ENCODE measurements at places on chromosomes 5 and 9.

GRCh38 chr5:128695791-128696530 is 157.9 kb upstream of the FBN2 start:
- no peak for DNase-seq

DNA sequence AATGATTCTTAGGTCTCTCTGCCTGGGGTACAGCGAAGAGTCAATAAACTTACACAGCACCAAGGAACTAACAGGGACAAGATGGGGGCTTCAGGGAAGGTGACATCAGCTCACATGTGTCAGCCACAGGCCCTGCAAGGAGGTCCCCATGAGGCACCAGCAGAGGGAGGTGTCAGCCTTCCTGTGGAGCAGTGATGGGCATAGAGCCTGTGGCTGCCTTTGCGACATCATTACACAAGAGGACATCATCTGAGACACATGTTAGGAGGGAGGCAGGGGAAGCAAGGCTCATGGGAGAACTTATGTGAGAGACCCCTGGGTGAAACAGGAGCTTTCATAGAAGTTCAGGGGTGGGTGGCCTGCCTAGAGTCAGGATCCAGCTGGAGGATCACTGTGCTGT is 389.6 kb downstream of the SEMA5A start:
- DNase-seq, result peak; percentile 22

- no peak for DNase-seq
Measured at GRCh38 chr9:88391236-88391635, 3.0 kb downstream of the SPIN1 start.

- no peak for DNase-seq
Measured at GRCh38 chr5:158897444-158898160, 202.1 kb downstream of the EBF1 start.

GRCh38 chr5:154786414-154786813 is 31.2 kb downstream of the LARP1 start:
- no peak for DNase-seq

DNA sequence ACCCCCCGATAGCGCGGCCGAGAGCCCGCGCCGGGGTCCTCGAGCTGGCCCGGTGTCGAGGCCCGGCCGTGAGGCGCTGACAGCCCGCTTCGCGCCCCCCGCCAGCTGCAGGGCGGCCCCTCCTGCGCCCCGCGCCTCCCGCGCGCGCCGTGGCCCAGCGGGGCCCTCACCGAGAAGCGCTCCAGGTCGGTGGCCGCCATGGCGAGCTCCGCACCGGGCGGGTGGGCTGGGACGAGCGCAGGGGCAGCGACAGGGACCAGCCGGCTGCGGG is 166 bp downstream of the SEPTIN8 start:
- DNase-seq, result no peak

- DNase-seq, result no peak
Measured at GRCh38 chr5:173498286-173498685, 118.2 kb downstream of the BOD1 start.

DNA sequence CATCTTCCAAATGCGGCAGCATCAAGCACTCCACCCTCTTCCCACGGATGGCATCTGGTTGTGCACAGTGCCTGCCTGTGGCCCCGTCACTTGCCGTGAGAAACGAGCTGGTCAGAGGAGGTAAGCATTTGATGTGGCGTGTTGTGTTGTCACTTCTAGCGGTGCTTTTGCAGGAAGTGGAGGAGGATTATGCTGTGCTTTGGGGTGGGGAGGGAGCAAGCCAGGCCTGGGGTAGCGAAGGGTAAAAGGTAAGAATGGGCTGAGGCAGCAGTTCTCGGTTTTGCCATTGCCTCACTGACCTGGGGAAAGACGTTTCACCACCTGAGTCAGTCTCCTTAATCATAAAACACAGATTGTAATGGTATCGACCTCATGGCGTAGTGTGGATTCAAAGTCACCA is 2.3 kb upstream of the POMT1 start:
- DNase-seq, result no peak

GRCh38 chr5:149576021-149576420 is 5.3 kb upstream of the ARHGEF37 start:
- DNase-seq, result no peak

DNA sequence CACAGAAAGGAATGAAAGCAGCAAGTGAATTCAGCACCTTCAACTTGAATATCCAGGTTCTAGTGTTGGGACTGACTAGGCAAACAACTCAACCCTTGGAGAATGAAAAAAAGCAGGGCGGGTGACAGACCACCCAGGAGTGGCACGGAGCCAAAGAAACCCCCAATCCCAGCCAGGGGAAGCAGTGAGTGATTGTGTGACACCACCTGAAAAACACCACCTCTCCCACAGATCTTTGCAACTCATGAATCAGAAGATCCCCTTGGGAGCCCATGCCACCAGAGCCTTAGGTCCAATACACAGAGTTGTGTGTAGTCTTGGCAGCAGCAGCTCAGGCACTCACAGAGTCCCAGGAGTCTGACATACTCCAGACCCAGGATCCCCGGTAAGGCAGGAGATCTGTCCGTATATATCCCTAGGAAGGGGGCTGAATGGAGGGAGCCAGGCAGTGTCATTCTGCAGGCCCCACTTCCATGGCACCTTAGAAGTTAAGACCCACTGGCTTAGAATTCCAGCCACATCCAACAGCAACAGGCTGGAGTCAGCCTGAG is 22.1 kb upstream of the ROR2 start:
- DNase-seq, result no peak

DNA sequence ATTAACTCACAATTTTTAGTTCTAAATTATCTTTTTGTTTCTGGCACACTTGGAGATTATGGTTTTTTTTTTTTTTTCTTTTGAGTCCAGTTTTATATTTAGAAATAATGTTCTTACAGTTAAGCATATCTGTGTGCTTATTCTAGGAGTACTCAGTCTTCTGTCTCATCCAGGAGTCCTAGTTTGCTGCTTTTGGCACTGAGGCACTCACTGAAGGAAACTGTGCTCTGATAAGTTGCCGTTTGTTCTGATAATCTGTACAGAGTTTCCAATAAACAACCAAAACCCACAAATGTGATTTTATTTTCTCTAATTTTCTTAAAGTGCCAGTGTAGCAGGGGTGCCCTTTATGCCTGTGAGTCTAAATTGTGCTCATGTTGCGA is 251.0 kb downstream of the LRRC70 start:
- DNase-seq, result no peak

DNA sequence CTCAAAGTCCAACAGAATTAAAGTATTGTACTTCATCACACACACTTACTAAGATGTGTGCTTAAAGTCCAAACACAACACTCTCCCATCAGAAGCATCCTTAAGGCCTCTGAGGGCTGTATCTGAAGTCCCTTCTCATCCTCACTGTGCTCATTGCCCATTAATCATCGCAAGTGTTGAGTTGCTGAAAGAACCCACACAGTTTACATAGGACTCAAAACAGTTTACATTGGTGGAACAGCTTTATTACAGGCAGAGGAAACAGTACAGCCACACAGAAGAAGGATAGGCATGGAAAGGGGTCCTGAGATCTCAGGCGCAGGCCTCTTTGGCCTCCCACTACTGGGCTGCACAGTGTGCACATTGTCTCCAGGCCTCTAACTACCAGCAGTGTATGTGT is 113.4 kb downstream of the CMYA5 start:
- no peak for DNase-seq

GRCh38 chr5:163456840-163457239 is 3.1 kb downstream of the NUDCD2 start:
- no peak for DNase-seq

DNA sequence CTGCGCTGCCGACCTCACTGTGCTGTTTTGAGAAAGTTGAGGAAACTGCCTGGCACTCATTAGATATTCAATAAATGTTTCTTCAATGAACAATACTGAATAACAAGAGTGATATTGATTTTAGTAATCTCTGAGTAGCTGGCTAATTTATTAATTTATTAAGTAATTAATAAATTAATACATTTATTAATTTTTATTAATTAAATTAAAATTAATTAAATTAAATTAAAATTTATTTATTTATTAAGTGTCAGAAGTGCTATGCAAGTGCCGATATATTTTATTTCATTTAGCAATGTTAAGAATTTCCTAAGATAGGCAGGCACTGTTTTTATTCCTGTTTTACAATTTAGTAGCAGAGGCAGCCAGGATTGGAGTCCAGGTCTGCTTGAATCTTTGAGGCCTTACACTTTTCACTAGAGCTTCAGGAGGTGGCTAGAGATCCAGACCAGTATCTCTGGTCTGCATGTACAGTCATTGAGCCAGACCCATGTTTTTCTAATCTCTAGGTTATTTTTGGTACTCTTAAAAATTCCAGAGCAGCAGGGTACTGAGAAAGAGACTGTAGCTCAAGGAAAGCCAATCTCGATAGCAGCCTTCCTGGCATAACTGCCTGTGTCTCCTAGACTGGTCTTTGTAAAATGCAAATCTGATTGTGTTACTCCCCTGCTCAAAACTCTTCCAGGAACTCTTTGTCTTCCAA is 109.2 kb downstream of the ARHGEF28 start:
- DNase-seq, result no peak

GRCh38 chr9:135771401-135772051 is 69.5 kb downstream of the KCNT1 start:
- DNase-seq, result no peak

DNA sequence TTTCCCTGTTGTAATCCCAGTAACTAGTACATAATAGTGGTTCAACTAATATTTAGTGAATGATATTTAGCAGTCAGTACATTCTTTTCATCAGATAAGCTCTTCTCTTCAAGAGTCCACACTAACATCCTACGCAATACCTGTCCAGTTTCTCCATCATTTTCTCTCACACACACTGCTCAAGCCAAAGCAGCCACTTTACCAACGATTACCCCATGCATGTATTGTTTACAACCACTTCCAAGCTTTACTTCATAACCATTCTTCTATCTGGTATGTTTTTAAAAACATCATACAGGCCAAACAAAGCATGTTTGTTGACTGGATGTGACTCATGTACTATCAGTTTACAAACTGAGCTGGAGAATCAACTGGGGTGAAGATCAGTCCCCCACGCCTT is 7.3 kb downstream of the UBTD2 start:
- DNase-seq, result no peak

- no peak for DNase-seq
Measured at GRCh38 chr9:106333481-106333880, 529.5 kb upstream of the ZNF462 start.

GRCh38 chr5:17169507-17169906 is 47.9 kb upstream of the BASP1 start:
- no peak for DNase-seq

DNA sequence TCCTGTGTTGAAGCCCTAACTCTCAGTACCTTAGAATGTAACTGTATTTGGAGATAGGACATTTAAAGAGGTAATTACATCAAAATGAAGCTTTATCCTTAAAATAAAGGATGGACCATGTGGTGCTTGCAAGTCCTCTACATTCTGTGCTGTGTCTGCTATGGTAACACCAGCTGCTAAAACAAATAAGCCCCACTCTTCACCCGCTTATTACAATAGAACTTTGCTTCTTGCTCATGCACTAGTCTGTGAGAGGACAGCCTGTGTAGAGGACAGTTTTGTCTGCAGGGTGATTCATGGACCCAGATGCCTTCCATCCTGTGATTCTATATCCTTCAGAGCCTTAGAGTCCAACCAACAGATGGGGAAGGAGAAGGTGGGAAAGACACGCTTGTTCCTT is 12.5 kb upstream of the IGFBPL1 start:
- DNase-seq, result no peak

DNA sequence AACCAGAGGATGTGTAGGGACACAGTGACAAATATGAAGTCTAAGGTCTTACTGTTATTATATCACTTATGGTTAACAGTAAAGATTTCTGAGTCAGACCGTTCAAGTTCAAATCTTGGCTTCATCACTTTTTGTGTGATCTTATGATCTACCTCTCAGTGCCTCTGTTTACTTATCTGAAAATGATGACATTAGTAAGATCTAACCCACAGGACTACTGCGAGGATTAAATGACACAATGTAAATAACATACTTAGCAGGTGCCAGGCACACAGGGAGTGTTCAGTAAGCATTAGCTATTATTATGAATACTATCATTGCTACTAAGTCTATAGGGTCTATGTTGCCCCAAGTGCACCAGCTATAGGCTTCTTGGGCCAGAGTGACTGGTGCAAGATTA is 2.0 kb downstream of the IRF1 start:
- no peak for DNase-seq

DNA sequence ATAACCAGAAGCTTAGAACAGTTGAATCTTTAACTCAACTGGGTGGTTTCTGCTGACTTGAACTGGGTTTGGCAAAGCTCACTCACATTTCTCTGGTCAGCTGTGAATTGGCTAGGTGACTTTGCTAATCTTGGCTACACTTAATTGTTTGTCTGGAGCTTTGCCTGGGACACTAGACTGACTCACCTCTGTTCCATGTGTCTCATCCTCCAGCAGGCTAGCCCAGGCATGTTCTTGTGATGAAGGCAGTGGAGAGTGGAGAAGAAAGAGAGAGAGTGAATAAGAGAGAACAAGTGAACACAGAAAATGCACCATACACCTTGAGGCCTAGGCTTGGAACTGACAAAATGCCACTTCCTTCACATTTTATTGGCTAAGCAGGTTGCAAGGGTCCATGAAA is 32.6 kb downstream of the SPATA31D1 start:
- no peak for DNase-seq

DNA sequence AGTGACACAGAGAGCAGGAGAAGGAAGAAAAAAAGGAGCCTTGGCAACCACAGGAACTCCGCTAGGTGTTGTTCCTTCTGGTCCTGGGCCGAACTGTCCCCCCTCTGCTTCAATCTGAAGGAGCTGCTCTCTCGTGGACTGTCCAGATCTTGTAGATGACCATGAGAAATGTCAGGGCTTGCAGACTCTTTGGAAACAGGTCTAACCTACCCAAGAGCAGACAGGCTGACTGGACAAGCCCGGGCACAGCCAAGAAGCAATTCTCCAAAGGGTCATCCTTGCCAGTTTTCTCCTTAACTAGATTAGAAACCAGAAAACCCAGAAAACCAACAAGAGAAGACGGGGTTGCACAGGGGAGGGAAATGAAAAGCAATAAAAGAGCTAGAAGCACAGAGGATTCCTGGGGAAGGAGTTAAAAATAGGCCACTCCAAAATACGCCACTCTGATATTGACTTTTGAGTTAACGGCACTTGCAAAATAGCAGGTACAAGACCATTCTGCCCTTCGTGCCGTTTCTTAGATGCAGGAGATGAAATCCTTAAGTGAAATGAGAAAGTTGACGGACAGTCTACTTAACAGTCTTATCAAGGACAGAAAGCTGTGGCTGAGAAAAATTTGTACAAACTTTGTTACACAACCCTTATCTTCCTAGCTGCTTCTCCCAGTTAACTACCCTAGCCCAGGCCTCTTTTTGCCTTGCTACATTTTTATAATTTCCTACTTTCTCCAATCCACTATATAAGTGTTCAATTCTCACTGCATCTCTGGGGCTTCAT is 5.8 kb downstream of the GCNT4 start:
- DNase-seq, result no peak

- DNase-seq, result no peak
Measured at GRCh38 chr5:37804401-37804800, 35.4 kb downstream of the GDNF start.

DNA sequence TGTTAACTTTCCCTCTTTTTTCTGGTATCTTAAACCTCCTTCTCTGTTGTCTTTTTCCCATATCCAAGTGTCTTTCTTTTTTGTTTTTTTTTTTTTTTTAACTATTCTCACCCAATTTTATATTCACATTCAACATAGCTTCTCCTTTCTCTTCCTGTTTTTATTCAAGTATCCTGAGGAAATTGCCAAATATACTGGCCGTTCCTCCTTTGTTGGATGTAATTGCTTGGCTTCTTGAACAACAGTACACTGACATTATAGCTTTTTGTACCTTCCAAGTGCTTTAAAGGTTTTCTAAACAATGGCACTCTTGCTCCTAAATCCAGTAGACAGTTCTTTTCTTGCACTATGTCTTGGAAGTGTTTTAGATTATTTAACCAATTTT is 1146.8 kb downstream of the MAT2B start:
- DNase-seq, result no peak

GRCh38 chr5:173832386-173832785 is 55.8 kb upstream of the CPEB4 start:
- DNase-seq, result no peak

All from GM10248 (cell line).